ENCODE measurements at places on chromosomes 7 and 10. TPM values are rescaled to one million over a fixed set of nuclear protein-coding genes. Genes with fewer than 3 reads are reported as not detected.

The CYP3A5 gene
- total RNA-seq = 7.5 TPM

The RSPH10B gene
- not detected for total RNA-seq

The LRWD1 gene
- 7.2 TPM for total RNA-seq

The SCD gene
- total RNA-seq = 11.4 TPM

DNA sequence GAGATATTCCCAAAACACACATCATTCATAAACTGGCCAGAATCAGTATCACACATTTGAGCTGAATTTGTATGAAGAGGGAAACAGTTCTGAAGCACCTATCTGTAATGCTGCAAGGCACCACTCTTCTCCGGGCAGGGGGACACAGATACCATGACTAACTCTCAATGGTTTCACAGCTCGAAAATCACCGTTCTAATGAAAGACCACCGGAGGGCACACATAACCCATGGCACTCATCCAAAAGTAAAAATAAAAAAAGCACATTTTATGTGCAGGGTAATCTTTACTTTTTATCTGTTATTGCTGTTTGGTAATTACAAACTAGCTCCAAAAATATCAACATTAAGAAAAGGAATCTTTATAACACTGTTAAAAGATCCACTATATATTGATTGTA, 137.5 kb downstream of the PARD3 start:
- DNase-seq = no peak

GRCh38 chr10:30056767-30057355, 2.5 kb downstream of the JCAD start:
- DNase-seq = no peak

GRCh38 chr10:43982250-43982649, 333.6 kb upstream of the ZNF32 start:
- no peak for DNase-seq

GRCh38 chr10:132364594-132364970, 32.4 kb upstream of the PWWP2B start:
- peak; percentile 77 for DNase-seq

DNA sequence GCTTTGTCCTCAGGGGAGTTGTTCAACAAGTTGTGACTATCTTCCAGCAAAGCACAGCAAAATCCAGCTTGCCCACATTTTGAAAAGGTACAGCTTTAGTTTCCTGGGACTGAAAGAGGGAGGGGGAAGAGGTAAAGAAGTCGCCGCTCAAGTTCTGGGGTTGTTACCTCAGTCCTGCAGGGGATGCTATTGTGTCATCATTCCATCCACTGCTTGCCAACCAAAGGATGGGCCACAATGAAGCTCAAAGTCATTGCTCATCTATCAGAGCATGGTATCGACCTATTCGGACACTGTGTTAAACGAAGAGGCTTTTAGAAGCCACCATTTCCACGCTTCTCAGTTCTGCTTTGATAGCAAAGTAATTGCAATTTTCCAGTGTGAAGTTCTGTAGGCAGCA, 34.3 kb downstream of the NPY start:
- DNase-seq = no peak

DNA sequence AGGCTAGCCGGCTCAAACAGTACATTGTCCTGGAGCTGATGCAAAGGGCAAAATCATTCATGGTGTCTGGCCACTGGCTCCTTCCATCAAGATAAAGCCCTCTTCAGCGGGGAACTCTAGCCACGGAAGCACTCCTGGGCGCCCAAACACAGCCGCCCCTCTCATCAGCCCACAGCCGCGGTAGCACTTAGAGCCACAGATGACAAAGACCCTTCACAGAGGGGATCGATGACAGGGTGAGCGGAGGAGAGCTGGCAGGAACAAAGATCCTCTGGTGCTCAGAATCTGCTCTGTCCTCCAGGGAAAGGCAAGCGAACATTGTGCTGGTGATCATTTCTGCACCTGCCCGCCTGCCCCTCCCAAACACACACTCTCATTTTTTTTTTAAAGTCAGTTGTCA, 222.2 kb upstream of the NRP1 start:
- DNase-seq = no peak

DNA sequence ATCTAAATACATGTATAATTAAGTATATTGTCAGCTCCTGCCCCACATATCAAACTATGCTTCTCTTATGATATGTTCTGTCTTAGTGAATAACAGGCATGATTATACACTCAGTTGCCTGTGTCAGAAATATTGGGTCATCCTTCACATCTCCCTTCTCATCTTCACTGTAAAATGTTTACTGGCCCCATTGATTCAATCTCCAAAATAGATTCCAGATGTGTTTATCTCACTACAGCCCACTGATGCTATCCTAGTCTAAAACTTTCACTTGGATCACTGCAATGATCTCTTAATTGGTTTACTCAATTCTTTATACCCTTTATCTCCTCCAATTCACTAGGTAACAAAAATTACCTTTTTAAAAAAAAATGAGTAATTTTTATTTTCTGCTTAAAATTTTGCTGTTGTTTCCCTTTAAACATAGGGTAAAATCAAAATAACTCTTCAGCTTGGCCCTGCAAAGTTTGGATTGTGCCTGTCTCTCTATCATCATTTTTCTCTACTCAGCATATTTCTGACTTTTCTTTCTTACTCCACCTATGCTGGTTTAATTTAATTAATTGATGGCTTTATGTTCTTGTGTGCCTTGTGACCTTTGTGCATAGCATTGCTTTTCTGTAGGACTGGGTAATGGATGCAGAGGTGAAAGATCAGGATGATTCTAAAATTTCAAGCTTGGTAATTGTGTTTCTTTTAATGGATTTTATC, 233.9 kb upstream of the FOXP2 start:
- no peak for DNase-seq

DNA sequence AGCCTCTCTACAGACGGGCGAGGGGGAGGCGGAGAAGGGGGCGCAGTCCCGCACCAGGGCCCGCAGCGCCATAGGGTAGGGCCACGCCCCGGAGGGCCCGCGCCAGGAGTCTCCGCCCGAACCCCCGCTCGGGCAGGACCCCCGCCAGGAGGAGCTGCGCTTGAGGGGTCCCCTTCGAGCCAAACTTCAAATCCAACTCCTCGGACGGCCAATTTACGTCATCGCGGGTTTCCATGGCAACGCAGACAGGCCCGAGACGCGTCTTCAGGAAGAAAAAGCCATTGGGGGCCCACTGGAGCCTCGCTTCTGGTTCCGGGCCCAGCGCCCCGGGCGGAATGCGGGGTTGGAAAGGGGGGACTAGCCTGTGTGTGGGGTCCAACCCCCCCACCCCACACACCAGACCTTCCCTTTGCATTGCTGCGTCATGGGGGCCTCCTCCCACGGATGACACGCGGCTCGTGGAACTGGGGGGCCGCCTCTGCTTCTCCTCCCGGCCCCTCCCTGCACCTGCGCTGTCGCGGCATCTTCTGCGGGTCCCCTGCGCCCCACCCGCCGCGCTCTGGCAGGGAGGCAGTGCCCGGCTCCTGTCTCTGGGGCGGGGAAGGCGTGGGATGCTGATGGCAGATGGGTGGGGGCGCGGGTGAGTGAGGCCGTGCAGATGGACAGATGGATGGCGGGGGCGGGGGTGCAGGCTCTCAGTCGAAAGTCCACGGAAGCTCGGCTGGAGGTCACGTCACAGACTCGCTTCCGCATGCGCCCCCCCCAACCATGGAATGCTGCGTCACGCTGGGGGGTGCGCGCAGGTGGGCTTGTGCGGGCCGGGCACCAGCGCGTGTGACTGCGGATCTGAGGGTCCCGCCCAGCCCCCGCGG, 1.2 kb downstream of the CALY start:
- no peak for DNase-seq

DNA sequence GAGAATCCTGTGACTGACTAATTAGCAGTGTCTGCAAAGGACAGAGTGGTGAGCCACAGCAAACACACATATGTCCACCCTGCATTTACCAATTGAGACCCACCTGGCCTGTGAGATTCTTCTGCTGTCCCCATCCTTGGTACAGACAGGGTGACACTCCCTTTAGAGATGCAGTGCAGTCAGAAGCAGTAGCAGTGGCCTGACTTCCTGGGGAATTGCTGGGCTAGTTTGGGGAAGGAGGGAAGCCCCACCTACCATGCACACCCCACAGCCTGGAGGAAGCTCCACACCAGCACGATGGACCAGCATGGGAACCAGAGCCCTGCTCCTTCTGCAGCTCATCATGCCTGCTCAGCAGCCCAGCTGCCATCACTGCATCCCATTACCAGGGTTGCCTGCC, 924.9 kb upstream of the ZNF722 start:
- DNase-seq = no peak
